Activated naive CD8-positive, alpha-beta T cell treated with anti-CD3 and anti-CD28 coated beads for 36 hours (primary cell): ENCODE measurements at places on chromosomes 7 and 10. TPM values are rescaled to one million over a fixed set of nuclear protein-coding genes. Genes with fewer than 3 reads are reported as not detected.

Gene AQP1
- total RNA-seq: 0.10 TPM

Gene GDF2
- total RNA-seq: not detected

Gene ADIRF
- not detected for total RNA-seq

Gene CPXM2
- not detected for total RNA-seq

Gene NKX1-2
- total RNA-seq: not detected

Gene PKD2L1
- not detected for total RNA-seq

Gene BTBD16
- total RNA-seq: not detected

DNA sequence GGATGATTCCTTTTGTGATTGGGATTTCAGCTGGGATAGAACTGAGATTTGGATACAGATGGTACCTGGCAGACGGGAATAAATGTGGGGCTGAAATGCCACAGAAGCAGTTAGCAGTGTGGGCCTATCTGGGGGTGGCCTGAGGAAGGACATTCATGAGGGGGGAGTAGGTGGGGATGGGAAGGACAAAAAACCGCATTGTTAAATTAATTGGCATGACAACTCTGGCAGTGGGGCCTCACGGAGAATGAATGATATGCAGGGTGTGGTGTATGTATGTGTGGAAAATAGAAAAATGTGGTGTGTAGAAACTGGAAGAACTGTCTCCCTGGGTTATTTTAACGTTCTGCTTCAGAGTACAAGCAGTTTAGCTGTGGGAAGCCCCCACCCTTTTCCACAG lies 17.8 kb downstream of the SDK1 start:
- H3K4me1 ChIP-seq: peaks cover 2% of the 10 kb centered on the region

DNA sequence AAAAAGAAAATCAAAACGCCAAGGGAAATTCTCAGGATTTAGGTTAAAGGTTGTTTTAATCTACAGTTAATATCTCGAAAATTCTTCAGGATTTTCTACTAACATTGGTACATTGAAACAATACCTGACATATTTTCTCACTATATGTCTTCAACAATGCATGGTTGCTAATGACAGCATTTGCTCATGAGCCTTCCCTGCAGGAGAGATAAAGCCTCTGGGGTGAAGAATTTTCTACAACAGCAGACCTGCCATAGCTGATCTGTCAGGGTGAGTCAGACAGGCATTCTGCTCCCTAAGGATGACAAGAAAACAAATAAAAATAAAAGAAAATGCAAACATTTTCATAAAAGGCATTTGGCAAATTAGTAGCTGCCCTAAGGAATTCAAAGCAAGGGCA lies 11.7 kb upstream of the GPR37 start:
- no peaks in the 10 kb centered on the region for H3K4me1 ChIP-seq
- no peaks in the 10 kb centered on the region for H3K36me3 ChIP-seq
- no peak for DNase-seq

DNA sequence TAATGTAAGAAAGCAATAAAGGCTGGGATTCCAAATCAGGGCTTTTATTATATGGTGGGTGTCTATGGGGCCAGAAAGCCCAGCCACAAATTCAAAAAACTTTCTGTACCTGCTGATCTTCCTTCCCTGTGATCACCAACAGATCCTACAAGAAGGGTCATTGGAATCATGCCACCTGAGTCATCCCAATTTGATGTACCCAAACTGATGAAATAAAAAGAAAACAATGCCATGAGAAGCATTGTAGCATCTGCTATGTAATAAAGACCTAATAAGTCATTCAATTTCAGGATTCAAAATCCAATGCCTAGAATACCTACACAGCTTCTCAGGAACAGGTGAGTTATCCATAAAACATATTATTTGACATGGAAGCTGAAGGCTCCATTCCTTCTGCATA lies 228.8 kb downstream of the DKK1 start:
- no peak overlapping the region for H3K27ac ChIP-seq
- H3K4me1 ChIP-seq: no peaks in the 10 kb centered on the region
- no peak overlapping the region for H3K4me3 ChIP-seq
- no peaks in the 10 kb centered on the region for H3K36me3 ChIP-seq

DNA sequence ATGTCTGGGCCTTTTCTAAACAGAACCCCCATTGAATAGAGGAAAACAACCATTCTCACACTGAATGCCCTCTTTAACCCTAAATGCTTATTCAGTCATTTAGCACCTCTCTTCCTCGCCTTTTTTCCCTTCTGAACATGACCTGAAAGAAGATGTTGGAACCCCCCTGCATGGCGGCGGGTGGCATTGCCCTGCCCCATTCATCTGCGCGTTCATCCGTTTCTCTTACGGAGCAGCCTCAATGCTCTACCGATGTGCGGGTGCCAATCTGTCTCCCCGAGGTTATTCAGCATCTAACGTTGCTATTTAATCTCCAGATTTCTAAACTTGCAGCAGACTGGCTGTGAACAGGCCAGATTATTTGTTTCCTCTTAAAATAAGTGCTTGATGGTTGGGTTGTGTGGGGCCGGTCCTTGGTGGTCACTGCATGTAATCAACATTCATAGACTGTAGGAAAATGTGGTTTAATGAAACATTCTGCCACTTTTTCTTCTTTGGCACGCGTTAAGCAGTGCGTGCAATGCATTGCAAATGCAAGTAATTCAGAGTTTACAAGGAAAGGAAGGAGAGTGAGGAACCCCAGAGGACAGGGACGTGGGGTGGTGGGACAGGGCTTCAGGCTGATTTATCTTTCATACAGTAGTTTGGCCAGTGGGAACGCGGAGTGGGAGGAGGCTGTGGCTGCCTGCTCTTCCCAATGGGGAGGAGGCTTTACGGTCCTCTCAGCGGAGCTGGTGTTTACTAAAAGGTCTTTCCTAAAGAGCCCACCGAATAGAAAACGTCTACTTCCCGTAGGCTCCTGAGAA lies 286.7 kb downstream of the DPP6 start:
- no peak overlapping the region for H3K27ac ChIP-seq
- H3K4me3 ChIP-seq: no peak overlapping the region
- no peaks in the 10 kb centered on the region for H3K4me1 ChIP-seq
- DNase-seq: no peak
- no peaks in the 10 kb centered on the region for H3K36me3 ChIP-seq
- H3K27me3 ChIP-seq: no peaks in the 10 kb centered on the region

DNA sequence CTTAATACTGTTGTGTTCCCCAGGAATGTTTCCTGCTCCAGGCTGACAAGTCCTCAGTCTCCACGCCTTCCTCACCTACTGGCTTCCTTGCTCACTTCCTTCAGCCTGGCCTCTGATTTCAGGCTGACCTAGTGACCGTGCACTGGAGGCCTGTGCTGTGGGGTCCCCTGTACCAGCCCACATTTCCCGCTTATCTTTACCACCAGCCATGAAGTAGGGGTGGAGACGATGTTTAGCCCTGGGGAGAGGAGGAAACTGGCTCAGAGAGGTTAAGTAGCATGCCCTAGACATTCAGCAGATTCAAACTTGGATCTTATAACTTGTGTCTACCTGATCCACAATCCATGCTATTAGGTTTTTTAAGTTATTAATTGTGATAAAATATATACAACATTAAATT lies 4.8 kb upstream of the ZNF488 start:
- peaks cover 35% of the 10 kb centered on the region for H3K27me3 ChIP-seq
- no peak overlapping the region for H3K27ac ChIP-seq
- H3K4me1 ChIP-seq: peaks cover 4% of the 10 kb centered on the region
- H3K4me3 ChIP-seq: no peak overlapping the region
- DNase-seq: no peak

GRCh38 chr7:69318794-69319193 lies 279.5 kb upstream of the AUTS2 start:
- H3K27me3 ChIP-seq: no peaks in the 10 kb centered on the region
- no peak overlapping the region for H3K4me3 ChIP-seq
- H3K27ac ChIP-seq: no peak overlapping the region
- DNase-seq: no peak
- peaks cover 2% of the 10 kb centered on the region for H3K4me1 ChIP-seq
- H3K36me3 ChIP-seq: no peaks in the 10 kb centered on the region

DNA sequence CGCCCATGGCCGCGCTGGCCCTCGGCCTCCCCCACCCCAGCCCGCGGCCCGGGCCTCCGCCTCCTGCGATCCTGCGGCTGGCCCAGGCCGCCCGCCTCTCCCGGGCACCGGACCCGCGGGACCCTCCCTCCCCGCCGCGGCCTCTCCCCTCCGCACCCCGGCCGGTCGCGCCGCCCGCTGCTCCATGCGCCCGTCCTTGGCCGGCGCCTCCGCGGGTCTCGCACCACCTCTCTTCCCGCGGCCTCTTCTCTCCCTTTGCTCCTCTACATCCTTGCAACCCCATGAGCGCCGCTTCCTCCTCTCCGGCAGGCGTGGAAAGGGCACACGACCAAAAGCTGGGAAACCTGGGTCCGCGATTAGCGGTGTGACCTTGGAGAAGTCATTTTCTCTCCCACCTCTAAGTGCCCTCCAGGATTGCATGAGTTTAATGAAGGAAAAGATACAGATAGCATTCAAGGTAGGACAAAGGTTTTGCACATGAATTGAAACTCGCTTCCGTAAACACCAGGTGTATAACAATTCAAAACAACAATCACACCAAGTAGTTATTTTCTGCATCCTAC lies 448 bp upstream of the SRPK2 start:
- H3K27me3 ChIP-seq: no peaks in the 10 kb centered on the region
- peaks cover 32% of the 10 kb centered on the region for H3K4me1 ChIP-seq
- peak overlapping the region; percentile 94 for H3K4me3 ChIP-seq
- H3K27ac ChIP-seq: peak overlapping the region; percentile 91
- H3K36me3 ChIP-seq: peaks cover 13% of the 10 kb centered on the region

DNA sequence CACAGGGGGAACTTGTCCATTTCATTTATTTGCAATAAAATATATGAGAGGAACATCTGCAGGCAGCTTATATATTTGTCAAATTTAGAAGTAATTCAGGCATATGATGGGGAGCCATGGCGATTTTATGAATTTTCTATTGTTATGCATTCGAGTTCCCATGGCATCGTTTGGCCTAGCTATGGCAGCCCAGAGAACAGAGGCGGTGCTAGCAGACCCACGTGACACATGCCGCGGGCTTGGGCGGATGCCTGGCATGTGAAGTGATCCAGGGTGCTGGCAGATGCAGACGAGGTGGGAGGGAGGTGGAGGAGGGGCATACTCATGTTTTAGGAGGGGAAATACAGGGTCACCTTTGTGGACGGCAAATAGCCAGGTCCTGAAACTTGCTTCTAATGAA lies 560.0 kb upstream of the GALNT17 start:
- H3K27ac ChIP-seq: no peak overlapping the region
- H3K36me3 ChIP-seq: no peaks in the 10 kb centered on the region
- H3K27me3 ChIP-seq: no peaks in the 10 kb centered on the region
- no peak overlapping the region for H3K4me3 ChIP-seq

- H3K36me3 ChIP-seq: peaks cover 24% of the 10 kb centered on the region
- peaks cover 39% of the 10 kb centered on the region for H3K4me1 ChIP-seq
- H3K4me3 ChIP-seq: no peak overlapping the region
- no peaks in the 10 kb centered on the region for H3K27me3 ChIP-seq
Observed at GRCh38 chr7:93119191-93119905, 1.6 kb upstream of the SAMD9 start.

- H3K4me3 ChIP-seq: no peak overlapping the region
- H3K27ac ChIP-seq: no peak overlapping the region
- H3K4me1 ChIP-seq: no peaks in the 10 kb centered on the region
- no peak for DNase-seq
- peaks cover 10% of the 10 kb centered on the region for H3K27me3 ChIP-seq
- no peaks in the 10 kb centered on the region for H3K36me3 ChIP-seq
Observed at GRCh38 chr10:6786579-6787031, 206.5 kb upstream of the PRKCQ start.

- peaks cover 5% of the 10 kb centered on the region for H3K4me1 ChIP-seq
- no peak for DNase-seq
- no peak overlapping the region for H3K4me3 ChIP-seq
- no peak overlapping the region for H3K27ac ChIP-seq
Observed at GRCh38 chr10:89151857-89152256, 55.3 kb downstream of the CH25H start.

DNA sequence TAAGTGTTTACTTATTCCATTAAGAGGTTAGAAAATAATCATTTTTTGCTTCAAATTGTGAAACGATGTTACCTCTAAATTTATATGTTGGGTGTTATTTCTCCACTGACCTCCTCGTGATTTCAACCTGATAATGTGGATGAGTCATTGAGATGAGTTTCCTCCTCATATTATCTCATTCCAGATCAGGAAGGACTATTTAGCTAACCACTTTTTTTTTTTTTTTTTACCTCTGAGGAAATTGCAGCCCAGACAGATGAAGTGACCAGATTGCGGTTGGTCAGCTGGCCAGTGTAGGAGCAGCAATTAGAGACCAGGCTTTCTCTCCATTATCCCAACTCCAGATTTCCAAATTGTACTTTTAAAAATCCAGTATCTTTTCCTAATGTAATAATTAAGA lies 248.7 kb downstream of the FZD1 start:
- H3K4me3 ChIP-seq: no peak overlapping the region
- no peaks in the 10 kb centered on the region for H3K4me1 ChIP-seq
- H3K27ac ChIP-seq: no peak overlapping the region
- H3K36me3 ChIP-seq: no peaks in the 10 kb centered on the region
- DNase-seq: no peak
- no peaks in the 10 kb centered on the region for H3K27me3 ChIP-seq

DNA sequence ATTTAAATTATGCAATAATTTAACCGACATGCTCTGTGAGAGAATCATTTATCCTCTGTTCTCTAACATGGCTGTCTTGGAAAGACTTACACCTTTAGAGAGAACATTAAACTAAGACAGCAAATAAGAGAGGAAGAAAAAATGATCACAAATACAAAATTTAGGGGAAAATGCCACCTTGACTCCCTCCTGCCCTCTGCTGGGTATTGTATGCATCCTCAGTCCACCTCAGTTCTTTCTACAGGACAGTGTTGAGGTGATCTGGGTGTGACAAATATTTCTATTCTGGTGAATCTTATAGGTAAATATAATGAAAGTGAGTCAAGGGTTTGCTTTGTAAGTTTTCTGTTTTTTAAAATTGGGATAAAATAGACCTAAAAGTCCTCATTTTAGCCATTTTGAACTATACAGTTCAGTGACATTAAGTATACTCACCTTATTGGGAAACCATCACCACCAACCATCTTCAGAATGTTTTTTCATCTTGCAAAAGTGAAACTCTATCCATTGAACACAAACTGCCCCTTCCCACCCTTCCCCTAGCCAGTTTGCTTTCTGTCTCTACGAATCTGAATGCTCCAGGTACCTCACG lies 61.5 kb upstream of the ELMO1 start:
- H3K4me1 ChIP-seq: no peaks in the 10 kb centered on the region
- no peaks in the 10 kb centered on the region for H3K36me3 ChIP-seq
- no peak overlapping the region for H3K27ac ChIP-seq
- no peak overlapping the region for H3K4me3 ChIP-seq

- no peaks in the 10 kb centered on the region for H3K4me1 ChIP-seq
- no peaks in the 10 kb centered on the region for H3K36me3 ChIP-seq
- H3K4me3 ChIP-seq: no peak overlapping the region
- no peak overlapping the region for H3K27ac ChIP-seq
- DNase-seq: no peak
Observed at GRCh38 chr10:70918851-70919530, 30.6 kb upstream of the PCBD1 start.

DNA sequence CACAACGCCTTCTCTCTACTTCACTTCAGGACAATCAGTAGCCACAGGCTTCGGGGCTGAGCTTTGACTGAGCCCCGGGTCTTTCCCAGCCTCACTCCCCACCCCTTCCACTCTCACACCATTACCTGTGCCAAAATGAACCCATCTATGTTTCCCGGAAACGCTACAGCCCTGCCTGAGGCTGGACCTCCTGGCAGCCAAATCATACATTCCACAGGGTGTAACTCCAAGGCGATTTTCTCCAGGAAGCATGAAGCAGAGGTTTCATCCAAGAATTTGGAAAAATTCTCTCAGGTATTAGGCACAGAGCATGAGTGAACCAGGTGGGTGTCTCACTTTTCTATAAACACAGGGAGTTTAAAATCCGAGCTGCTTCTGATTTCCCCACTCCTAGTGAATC lies 286.3 kb downstream of the TNS3 start:
- H3K4me1 ChIP-seq: peaks cover 14% of the 10 kb centered on the region
- no peaks in the 10 kb centered on the region for H3K27me3 ChIP-seq

GRCh38 chr7:128904381-128905197 lies 5.9 kb downstream of the KCP start:
- H3K36me3 ChIP-seq: no peaks in the 10 kb centered on the region
- no peak for DNase-seq
- H3K27ac ChIP-seq: no peak overlapping the region
- H3K4me1 ChIP-seq: no peaks in the 10 kb centered on the region
- H3K4me3 ChIP-seq: no peak overlapping the region
